ENCODE measurements at places on chromosomes 1 and 21. TPM values are rescaled to one million over a fixed set of nuclear protein-coding genes. Genes with fewer than 3 reads are reported as not detected.

Gene ANKRD45
- total RNA-seq = 9.5 TPM

Gene RNF223
- not detected for total RNA-seq

Gene SLC35F3
- total RNA-seq = 11.9 TPM

Gene DMBX1
- 0.82 TPM for total RNA-seq

Gene ZSWIM5
- 25.1 TPM for total RNA-seq

Gene STMN1
- total RNA-seq = 281 TPM

Gene PTPN7
- total RNA-seq = 0.09 TPM

Gene PDC
- not detected for total RNA-seq

Gene TMEM39B
- 8.2 TPM for total RNA-seq

Gene C1orf35
- 4.5 TPM for total RNA-seq

Gene LAMC2
- total RNA-seq = 2.4 TPM

Gene KRTAP12-2
- not detected for total RNA-seq

Gene LHX8
- 0.64 TPM for total RNA-seq

Gene RAB7B
- total RNA-seq = 0.54 TPM

All from cerebellum (tissue), 4 donors.